GDM1 (cell line): ENCODE measurements at places on chromosomes 11 and 22.

GRCh38 chr22:20524004-20524481 lies 16.6 kb downstream of the MED15 start:
- no peak for DNase-seq

- DNase-seq: no peak
Measured at GRCh38 chr11:67667490-67668191, 6.8 kb downstream of the ALDH3B2 start.

GRCh38 chr11:85725510-85726258 lies 39.7 kb upstream of the CCDC89 start:
- no peak for DNase-seq

DNA sequence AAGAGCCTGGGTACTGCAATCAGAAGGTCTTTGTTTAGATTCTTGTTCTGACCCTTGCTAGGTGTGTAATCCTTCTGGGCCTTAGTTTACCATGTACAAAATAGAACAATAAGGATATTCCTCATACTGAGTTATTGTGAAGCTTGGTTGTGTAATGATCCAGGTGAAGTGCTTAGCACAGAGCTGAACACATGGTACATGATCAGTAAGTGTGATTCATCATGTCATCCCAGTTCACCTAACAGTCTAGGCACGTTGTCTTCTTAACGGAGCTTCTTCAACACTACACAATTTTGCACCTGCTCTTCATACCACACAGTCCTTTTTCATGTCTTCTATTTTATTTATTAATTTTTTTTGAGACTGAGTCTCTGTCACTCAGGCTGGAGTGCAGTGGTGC lies 234.3 kb upstream of the TENM4 start:
- DNase-seq: no peak

DNA sequence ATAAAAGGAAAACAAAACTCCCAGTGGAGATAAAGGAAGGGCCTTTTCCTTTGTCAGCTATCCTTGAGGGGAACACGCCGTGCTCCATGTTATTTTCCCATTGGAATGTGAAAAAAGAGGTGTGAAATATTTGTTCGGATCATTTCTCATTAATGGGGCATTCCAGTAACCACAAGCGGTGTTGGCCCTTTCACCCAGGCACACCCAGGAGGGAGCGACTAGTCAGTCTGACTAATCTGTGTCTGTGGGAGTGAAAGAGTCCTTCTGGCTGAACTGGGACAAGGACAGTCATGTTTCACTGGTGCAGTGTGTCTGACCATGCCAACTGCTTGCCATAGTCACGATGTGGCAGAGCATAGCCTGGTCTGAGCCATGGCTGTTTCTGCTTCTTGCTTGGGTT lies 13.0 kb upstream of the MYEOV start:
- DNase-seq: no peak

- no peak for DNase-seq
Measured at GRCh38 chr11:17743026-17743807, 8.6 kb downstream of the KCNC1 start.
